Neural progenitor cell (in vitro differentiated cells): ENCODE measurements at places on chromosomes 3 and 15. TPM values are rescaled to one million over a fixed set of nuclear protein-coding genes. Genes with fewer than 3 reads are reported as not detected.
A peak's percentile ranks its signal among the peaks of the same experiment; 100 is the strongest.

- DNase-seq: no peak
Measured at GRCh38 chr3:11910971-11911531, 64.4 kb upstream of the TAMM41 start.

GRCh38 chr3:39121621-39122020 is 14.1 kb downstream of the TTC21A start:
- no peak for DNase-seq

- no peak for DNase-seq
Measured at GRCh38 chr15:68217341-68217740, 12.2 kb downstream of the CLN6 start.

DNA sequence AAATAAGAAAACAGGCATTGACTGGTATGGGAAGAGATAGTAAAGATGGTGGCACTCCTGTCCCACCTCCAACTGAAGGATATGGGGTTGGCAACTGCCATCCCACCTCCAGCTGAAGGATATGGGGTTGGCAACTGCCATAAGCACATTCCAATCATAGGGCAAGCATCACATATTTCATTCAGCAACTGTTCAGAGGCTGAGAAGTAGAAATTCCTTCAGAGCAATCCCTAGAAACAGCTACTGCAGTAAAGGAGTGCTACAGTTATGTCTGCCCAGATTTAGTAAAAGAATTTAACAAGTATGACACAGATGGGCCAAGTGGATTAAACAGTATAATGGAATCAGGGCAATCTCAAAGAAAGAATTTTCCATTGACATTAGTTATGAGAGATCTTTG is 156.8 kb downstream of the IMPG2 start:
- DNase-seq: no peak

CACNA2D2 gene
- 4.3 and 9.5 TPM in 2 replicates for total RNA-seq

- peak; percentile 67 for DNase-seq
Measured at GRCh38 chr3:123090728-123091531, 24.1 kb downstream of the PDIA5 start.

CSNK1G1 gene
- 20.5 and 23.0 TPM in 2 replicates for total RNA-seq

DNA sequence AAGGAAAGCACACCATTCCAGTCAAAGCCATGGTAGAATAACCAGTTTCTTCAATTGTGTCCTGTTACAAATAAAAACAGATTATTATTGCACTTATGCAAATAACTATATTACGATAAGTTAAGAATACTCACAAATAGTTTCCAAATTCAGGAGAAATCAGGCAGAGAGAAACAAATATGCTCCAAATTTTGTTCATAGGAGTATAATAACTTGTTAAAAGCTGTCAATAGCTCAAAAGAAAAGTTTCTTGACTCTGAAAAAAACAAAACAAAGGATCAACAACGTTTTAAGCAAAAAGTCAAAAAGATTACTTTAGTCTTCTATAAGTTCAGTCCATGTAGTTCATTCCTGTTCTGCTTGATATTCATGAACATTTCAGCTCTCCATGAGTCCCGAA is 59.7 kb upstream of the BDH1 start:
- no peak for DNase-seq

GRCh38 chr15:52652984-52653383 is 26.2 kb downstream of the ATOSA start:
- no peak for DNase-seq

DNA sequence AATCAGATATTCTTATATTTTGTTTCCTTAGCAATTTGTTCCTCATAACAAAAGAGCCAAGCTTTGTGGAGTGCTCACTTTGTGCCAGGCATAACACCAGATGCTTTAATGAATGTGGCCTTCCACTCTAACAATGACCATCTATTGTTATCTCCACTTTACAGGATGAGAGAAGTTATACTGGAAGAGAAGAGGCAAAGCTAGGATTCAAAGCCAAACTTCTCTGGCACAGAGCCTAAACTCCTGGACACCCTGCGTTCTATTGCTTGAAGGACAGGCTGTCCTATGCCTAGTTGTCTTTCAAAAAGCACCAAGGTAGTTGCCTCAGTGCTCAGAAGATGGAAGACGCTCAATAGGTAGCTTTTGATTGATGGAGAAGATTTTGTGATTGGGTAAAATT is 123.2 kb upstream of the FEZF2 start:
- no peak for DNase-seq

AP4E1 gene
- total RNA-seq: 10.9 and 14.0 TPM in 2 replicates

FILIP1L gene
- 0.09 and 0.15 TPM in 2 replicates for total RNA-seq

DNA sequence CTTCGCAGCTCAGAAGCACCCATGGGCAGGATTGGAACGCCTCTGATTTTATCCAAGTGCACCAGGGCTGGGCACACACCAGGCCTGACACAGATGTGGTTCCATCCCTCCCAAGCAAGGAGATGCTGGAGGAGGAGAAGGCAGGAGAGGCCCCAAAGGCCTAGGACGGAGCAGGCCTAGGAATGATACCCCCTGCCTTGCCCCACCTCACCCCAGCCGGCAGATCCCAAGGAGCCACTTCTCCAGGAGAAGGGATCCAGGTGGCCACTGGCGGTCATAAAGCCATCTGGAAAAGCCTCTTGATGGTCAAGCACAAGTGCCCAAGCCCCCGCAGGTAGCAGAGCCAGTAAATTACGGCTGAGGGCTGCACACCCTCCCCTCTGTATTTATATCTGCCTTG is 211.8 kb downstream of the TBC1D2B start:
- no peak for DNase-seq

GRCh38 chr3:125433611-125434041 is 58.5 kb upstream of the ZNF148 start:
- DNase-seq: no peak
